ENCODE measurements at places on chromosomes 4 and X. TPM values are rescaled to one million over a fixed set of nuclear protein-coding genes. Genes with fewer than 3 reads are reported as not detected.

ADAM29 gene
- not detected for total RNA-seq

KDR gene
- 200 TPM for total RNA-seq

HMX1 gene
- total RNA-seq, result not detected

DGAT2L6 gene
- not detected for total RNA-seq

GPR173 gene
- 2.7 TPM for total RNA-seq

MPC1L gene
- total RNA-seq, result not detected

EFNB1 gene
- total RNA-seq, result 71.7 TPM

PNMA3 gene
- under 0.01 TPM for total RNA-seq

CLTRN gene
- not detected for total RNA-seq

SMARCA1 gene
- total RNA-seq, result 31.9 TPM
